T-helper 2 cell (primary cell): ENCODE measurements at places on chromosomes 3 and 15.
A peak's percentile ranks its signal among the peaks of the same experiment; 100 is the strongest.

GRCh38 chr3:156978481-156978961 lies 152.4 kb downstream of the LEKR1 start:
- DNase-seq, result peak; percentile 41

GRCh38 chr3:57068437-57069089 lies 8.1 kb downstream of the SPATA12 start:
- no peak for DNase-seq

DNA sequence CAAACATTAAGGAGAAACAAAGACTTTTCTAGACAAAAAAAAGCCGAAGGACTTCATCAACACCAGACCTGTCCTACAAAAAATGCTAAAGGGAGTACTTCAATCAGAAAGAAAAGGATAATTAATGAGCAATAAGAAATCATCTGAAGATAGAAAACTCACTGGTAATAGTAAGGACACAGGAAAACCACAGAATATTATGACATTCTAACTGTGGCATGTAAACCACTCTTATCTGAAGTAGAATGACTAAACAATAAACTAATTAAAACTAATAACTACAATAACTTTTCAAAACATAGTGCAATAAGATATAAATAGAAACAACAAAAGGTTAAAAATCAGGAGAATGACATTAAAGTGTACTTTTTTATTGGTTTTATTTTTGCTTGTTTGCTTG lies 584.5 kb upstream of the CCDC54 start:
- no peak for DNase-seq

GRCh38 chr3:169227911-169228310 lies 435.6 kb downstream of the MECOM start:
- DNase-seq, result no peak

DNA sequence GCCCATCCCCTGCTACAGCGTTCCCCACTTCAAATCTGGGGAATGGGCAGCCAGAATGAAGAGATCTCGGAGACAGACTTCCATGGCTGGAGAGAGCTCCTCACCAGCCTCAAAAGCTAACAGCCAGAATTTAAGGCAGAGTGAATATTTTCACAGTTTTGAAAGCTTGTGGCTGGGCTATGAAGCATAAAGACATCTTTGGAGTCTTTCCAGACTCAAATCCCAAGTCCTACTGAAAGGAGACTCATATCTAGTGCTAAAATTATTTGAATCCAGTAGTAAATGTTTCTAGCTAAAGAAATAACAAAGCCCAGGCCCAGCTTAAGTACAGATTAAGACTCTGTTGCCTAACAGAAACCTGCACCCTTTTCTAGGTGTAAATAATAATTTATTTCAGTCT lies 628.4 kb upstream of the ALCAM start:
- no peak for DNase-seq

DNA sequence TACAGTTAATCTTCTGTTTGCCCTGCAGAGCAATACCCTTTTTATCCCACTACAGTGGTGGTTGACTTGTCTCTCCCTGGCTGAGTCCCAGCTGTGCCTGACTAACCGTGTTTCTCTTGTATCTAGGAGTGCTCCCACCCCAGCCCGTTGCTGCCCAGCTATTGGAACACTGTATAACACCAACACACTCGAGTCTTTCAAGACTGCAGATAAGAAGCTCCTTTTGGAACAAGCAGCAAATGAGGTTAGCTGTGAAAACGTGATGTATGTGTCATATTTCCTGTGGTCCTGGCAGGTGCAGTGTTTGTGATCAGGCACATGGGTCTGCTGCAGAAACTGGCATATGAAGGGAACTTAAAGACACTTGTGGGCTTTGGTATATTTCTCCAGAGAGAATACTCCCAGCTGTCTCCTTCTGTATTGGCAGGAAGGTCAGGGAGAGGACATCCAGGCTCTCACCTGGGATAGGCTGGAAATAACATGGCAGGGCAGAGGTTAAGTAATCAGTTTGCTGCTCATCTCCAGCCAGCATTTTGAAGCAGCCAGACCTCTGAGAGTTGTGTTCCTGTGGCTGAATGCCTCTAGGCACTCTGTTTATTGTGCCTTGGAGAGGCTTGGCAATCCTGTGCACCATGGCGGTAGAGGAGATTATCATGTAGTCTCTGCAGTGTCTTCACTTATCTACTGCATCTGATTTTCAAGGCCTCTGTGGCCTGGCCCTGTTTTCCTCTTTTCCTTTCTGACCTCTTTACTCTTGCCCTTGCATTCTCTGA lies 34.8 kb downstream of the ATG7 start:
- DNase-seq, result no peak

GRCh38 chr3:117874028-117874690 lies 1160.5 kb downstream of the IGSF11 start:
- no peak for DNase-seq

GRCh38 chr3:150349314-150350097 lies 58.6 kb upstream of the TSC22D2 start:
- no peak for DNase-seq

- no peak for DNase-seq
Measured at GRCh38 chr3:76912841-76913383, 127.0 kb upstream of the ROBO2 start.

- DNase-seq, result no peak
Measured at GRCh38 chr3:69890084-69890483, 109.4 kb upstream of the SAMMSON start.

DNA sequence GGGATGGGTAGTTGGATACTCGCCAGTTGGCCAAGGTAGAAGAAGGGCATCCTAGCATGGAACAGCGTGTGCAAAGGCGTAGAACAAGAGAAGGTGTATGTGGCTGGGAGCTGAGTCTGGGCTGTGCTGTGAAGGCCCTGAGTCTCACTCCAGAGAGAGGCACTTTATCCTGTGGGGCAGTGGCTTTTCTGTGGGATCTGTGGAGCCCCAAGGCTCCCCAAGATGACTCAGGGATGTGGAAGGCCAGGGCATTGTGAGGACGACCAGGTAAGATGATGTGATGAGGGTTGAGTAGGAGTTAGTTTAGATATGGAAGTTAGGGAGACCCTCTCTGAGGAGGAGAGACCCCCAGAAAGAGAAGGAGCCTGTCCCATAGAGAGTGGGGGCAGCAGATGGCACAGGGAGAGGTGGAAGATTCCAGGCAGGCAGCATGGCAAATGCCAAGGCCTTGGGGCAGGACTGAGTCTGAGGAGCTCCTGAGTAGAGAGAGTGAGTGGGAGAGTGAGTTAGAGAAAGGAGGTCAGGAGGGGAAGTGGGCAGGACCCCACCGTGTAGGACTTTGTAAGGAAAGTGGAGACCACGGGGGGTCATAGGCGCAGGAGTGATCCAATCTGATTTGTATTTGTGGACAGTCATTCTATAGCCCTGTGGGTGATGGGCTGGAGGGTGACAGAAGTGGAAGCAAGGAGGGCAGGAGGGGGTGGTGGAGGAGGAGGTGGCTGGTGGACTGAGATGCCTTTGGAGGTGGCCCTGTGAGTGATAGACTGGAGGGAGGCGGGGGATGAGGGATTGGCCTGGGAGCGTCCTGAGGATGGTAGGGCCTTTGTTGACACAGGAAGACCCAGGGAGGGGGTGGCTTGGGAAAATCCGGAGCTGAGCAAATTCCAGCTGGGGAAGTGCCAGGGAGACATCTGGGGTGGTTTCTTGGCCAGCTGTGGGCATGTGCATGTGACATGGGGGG lies 50.3 kb downstream of the FBLN2 start:
- DNase-seq, result no peak
